SK-MEL-5 (cell line): ENCODE measurements at places on chromosomes 2 and 18. TPM values are rescaled to one million over a fixed set of nuclear protein-coding genes. Genes with fewer than 3 reads are reported as not detected.

GRCh38 chr2:210956101-210956500, 399.7 kb downstream of the CPS1 start:
- DNase-seq: no peak

EPC2 gene
- total RNA-seq: 17.3 and 18.3 TPM in 2 replicates

MPP4 gene
- total RNA-seq: 0.11 TPM in 1 of 2 replicates, not detected in the other

DNA sequence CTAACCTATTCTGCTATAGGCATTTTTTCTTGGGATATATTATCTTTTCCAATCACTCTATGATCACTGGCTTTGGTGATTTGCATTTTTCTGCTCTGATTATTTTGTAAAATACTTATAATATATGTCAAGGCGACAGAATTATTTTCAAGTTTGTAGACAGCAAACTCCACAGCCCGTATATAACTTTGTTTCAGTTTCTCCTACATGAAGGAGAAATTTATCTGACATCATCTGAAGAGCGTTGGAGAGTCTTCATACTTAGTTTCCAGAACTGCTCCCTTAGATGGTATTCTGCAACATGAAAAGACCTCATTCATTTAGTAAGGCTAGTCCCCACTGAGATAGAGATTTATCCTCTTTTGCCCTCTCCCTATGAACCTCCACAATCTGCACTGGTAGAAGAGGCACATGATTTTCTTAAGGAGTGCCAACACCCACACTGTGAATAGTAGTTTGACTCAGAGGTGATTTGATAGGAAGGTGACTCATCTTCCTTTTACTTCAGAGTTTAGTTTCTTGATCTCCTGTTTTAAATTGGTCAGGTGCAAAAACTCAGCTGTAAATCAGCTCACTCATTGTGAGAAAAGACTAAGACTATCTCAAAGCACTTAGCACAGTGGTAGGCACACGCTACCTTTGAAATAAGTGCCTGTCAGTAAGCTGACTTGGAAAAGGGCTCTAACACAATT, 1848.6 kb upstream of the CELF4 start:
- DNase-seq: peak; percentile 43

DNA sequence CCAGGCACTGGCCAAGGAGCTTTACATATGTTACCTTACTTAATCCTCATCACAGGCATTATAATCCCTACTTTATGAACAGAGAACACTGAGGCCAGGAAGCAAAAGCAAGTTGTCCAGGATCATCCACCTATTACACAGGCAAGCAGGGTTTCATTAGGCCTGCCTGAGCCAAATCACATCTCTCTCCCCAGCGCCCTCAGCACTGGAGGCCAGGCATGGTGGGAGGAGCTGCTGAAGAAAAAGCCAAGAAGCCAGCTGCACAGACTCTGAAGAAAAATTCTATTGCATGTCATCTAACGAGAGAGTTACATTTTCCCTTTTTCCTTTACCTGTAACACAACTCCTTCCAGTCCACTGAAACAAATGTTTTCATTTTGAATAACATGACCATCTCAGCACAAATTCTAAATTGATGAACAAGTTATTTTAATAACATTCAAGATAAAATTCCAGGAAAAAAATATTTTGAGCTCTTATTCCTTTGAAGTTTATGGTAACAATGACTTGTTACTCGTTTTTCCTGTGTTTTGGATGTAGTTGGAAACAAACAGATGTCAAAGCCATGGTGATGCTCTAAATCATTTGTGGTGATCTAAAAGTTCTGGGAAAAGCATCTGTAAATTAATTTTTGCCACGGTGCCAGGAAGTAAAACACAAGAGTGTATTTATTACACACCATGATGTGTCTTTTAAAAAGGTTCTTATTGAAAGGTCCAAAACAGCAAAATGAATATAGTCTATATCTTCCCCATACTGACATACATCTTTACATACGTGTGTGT, 139.0 kb upstream of the ITGB6 start:
- no peak for DNase-seq

NR4A2 gene
- total RNA-seq: 4.3 and 5.2 TPM in 2 replicates
